NCI-H2107 (cell line): ENCODE measurements at places on chromosomes 3 and 15.

GRCh38 chr3:30457081-30457480, 149.3 kb upstream of the TGFBR2 start:
- DNase-seq = no peak

DNA sequence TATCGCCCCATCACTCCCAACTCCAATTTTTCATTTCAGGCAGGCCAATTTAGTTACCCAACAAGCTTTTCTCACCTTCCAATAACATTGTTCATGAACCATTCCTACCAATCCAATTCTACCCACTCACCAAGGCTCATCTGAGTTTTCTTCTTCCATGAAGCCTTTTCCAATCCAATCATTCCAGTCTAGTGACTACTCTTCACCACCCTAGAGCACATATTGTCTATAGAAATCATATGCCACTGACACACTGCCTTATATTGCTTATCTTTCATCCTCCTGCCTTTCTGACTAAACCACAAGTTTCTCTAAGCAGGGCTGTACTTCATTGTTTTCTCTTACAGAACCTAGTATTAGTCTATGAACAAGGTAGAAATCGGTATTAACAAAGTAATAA, 11.4 kb downstream of the CCDC14 start:
- DNase-seq = no peak

DNA sequence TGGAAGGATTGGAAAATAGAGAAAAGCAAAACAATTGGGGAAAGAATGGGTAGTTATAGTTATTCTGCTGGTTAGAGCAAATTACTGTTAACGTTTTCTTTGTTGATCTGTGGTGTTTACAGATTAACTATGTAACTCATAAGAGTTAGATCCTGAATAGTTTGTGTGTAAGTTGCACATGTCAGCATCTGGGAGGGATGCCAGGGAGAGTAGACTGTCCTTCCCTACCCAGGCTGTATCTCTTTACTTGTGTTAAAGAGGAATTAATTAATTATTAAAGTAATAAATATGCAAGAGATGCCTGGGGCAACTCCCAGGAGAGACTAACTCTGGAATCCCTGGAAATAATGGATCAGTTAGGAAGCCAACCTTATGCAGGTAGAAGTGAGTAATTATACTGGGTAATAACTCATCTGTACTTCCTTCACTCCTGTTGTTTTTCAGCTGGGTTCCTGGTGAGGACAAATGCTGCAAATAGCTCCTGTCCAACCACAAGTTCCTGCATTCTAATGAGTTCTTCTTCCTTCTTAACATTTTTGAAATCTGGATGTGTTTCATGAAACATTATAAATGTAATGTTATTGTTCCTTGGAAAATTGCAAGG, 18.9 kb downstream of the GHRL start:
- no peak for DNase-seq

- DNase-seq = no peak
Measured at GRCh38 chr15:74955017-74955416, 1.6 kb downstream of the RPP25 start.

- DNase-seq = no peak
Measured at GRCh38 chr3:28915741-28916500, 364.9 kb upstream of the RBMS3 start.

GRCh38 chr15:71585159-71585558, 225.2 kb upstream of the NR2E3 start:
- DNase-seq = no peak

GRCh38 chr3:67654844-67655177, 399 bp upstream of the SUCLG2 start:
- no peak for DNase-seq

DNA sequence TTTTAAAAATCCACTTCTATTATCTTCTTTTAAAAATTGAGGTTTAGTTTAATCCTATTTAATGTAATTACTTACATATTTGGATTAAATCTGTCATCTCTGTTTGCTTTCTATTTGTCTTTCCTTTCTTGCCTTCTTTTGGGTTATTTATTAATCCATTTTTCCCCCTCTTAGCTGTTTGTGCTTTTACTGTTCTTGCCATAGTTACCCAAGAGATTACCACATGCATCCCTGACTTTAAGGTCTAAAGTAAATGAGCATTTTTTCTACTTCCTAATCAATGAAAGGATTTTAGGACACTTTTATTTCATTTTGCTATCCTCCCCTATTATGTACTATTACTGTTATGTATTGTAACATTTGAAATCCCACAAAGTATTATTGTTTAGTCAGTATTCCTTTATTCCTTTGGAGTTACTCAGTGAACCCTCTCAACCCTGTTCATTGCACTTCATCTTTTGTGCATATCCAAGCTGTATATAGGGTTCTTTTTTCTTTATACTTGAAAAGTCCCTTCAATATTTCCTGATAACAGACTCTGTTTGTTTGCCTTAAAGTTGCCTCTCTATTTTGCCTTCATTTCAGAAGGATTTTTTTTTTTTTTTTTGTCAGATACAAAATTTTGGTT, 62.7 kb downstream of the MEF2A start:
- DNase-seq = no peak

DNA sequence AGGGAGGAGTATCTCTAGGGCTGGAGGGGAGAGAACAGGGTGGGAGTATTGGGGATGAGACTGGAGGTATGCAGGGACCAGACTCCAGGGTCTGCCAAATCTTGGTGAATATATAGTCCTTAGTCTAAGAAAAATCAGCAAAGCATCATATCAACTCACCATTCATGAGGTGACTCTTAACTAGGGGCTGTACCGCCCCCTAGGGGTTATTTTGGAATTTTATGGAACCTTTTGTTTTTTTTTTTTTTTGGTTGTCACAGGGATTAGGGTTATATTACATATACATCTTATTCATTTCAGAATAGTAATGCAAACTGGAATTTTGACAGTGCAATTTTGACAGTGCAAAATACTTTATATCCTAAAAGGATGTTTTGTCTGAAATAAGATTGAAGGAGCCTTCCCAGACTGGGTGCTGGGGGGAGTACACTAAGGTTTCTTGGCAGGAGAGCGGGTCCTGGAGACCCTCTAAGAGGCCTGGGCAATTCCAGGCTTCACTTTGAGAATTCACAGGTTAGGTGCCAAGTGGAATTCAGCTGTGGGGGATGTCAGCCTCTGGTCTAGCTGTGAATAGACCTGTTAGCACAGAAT, 7.5 kb downstream of the CMTM7 start:
- DNase-seq = no peak

DNA sequence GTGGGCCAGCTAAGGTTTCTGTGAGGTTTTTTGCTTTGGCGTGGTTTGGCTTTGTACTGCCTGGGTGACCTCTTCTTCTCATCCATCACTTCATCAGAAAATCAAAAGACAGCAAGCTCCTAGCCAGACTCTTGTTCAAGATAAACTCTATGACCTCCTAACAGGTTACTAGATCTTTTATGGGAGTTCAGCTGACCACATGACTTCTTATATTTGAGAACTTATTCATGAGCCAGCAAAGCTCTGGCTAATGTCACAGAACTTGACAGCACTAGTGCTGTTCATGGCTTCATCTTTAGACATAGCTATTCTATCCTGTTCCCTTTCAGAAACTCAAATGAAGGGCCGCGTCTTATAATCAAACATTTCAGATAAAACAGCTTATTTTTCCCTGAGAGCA, 527.1 kb upstream of the GOLIM4 start:
- DNase-seq = no peak

DNA sequence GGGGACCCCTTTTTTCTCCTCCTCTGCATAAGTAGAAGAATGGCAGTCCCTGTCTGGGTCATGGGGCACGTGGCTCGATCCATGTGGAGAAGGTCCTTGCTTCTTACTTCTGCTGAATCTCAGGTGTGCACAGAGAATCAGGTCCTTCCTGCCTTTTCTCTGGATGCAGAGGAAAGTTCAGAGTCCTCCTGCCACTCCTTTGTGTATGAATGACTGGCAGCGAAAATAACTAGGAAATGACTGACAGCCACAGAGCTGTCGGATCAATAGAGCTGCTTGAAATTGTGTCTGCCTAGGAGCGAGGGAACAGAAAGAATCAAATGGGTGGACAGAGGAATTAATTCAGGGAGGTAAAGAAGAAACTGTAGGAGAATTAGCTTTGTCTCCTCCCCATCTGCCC, 49.6 kb upstream of the ROPN1 start:
- DNase-seq = no peak

DNA sequence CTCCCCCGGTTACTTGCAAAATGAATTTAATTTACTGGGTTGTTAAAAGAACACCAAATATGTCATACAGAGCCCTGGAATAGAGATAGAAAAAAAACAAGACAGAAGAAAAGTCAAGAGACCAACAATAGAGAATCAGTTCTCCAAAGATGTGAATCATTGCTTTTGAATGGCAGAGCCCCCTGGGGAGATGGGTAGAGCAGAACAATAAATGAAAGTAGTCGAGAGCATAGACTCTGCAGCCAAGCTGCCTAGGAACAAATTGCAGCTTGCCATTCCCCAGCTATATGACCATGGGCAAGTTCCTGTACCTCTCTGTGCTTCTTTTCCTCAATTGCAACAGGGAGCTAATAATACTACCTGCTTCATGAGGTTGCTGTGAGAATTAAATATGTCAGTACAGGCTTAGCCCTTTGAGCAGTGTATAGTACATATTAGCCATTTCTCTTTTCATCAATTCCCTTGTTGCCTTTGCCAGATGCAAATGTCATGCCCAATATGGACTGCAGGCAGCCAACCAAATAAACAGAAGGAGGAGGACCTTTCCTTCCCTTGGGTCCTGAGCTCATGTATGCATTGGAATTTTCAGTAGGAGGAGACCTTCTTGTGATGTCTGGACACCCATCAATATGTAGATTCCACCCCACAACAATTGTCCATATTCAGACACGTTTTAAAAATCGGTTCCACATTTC, 25.0 kb upstream of the BFSP2 start:
- DNase-seq = peak; percentile 18

- no peak for DNase-seq
Measured at GRCh38 chr15:90765966-90766365, 48.8 kb downstream of the BLM start.

DNA sequence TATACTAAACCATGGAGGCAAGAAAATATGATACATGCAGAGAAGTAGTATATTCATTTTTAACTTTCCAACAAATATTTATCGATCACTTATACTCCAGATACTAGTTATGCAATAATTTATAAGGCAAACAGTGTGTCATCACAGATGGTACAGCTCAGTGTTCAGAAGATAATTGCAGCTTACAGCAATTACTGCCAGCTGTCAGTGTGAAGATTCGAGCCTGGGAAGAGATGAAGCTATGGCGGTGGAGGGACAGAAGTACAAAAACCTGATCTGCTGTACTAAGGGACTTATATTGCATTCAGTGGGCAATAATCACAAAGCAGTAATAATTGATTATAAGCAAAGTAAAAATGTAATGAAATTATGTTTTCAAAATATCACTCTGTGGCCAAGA, 170.6 kb upstream of the EPHA3 start:
- no peak for DNase-seq

GRCh38 chr15:31173790-31174450, 72.4 kb upstream of the TRPM1 start:
- no peak for DNase-seq

DNA sequence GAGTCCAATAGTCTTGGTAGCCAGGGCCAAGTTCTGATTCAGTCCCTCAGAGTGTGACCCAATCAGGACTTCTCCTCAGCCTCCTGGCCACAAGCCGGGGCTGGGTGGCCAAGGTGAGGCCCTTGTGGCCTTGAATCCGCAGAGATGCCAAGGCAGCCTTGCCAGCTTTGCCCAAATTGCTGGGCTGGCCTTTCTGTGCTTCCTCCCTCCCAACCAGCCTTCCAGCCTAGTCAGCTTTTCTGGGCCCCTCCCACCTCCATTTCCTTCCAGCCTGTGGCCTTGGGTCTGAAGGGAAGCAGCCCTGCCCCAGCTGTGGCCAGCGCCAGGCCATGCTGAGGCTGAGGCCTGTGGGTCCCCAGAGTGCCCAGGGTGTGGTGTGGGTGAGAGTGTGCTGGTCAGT, 34.3 kb upstream of the ANKDD1A start:
- no peak for DNase-seq

- no peak for DNase-seq
Measured at GRCh38 chr3:188283347-188283746, 129.4 kb downstream of the LPP start.

DNA sequence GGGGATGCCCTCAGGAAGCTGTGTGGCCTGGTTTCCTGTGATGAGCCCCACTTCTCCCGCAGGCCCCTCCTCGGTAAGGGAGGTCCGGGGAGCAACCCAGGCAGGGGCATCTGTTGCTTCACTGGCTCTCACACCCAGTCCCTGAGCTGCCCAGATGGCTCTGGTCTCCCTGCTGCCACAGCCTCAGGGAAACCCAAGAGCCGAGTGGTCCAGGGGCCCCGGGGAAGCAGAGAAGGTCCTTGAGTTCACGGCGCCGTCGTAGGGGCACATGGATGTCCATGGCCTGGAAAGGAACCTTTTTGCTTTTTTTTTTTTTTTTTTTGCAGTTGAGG, 13.3 kb upstream of the LRRC15 start:
- DNase-seq = no peak

DNA sequence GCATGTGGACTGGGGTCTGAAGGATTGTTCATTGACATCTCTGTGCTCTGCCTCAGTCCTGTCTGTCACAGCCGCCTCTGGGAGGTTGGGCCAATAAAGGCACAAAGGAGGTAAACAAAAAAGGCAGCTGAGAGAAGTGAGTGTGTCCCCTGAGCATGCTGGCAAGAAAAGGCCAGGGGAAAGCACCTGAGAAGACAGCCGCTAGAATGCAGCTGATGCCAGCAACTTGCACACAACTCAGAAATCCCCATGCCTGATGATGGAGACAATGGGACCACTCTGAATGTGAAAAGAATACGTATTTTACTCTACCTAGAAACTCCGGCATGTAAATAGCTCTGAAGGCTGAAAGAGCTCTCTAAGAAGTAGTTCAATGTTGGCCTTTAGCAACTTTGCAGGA, 118.7 kb downstream of the KCNH8 start:
- no peak for DNase-seq

DNA sequence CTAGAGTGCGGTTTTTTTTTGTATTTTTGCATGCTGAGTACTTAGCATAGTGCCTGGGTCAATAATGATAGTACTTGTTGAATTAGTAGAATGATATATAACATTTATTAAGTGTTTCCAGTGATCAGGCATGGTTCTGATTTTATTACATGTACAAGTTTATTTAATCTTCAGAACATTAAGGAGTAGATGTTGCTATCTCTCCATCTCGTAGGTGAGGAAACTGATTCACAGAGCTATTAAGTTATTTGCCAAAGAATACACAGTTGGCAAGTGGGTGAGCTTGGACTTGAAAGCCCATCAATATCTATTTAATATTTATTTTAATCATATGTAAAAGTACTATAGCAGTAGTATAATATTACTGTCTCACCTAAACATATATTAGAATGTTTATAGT, 219.5 kb downstream of the CACNA2D3 start:
- no peak for DNase-seq

GRCh38 chr3:117914540-117915100, 1120.0 kb downstream of the IGSF11 start:
- DNase-seq = no peak

DNA sequence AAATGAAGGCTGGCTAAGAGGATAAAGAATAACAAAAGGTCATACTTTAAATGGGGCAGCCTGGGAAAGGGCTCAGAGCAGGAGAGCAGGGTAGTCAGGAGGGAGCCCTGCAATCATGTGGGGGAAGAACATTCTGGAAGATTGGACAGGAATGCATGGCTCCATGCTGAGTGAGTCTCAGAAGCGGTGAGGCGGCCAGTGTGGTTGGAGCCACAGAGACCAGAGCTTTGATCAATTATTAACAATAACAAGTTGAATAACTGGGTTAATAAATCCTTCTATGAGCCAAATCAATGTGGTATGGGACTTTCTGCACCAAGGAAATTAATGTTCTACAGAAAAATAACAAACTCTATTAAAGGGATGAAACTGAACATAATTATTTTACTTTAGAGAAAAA, 57.9 kb upstream of the DCUN1D1 start:
- DNase-seq = no peak

GRCh38 chr15:92304223-92304975, 89.3 kb upstream of the ST8SIA2 start:
- DNase-seq = no peak

- DNase-seq = peak; percentile 61
Measured at GRCh38 chr3:127796045-127796830, 26.1 kb downstream of the MGLL start.
